ENCODE measurements at places on chromosomes 5 and 9.

DNA sequence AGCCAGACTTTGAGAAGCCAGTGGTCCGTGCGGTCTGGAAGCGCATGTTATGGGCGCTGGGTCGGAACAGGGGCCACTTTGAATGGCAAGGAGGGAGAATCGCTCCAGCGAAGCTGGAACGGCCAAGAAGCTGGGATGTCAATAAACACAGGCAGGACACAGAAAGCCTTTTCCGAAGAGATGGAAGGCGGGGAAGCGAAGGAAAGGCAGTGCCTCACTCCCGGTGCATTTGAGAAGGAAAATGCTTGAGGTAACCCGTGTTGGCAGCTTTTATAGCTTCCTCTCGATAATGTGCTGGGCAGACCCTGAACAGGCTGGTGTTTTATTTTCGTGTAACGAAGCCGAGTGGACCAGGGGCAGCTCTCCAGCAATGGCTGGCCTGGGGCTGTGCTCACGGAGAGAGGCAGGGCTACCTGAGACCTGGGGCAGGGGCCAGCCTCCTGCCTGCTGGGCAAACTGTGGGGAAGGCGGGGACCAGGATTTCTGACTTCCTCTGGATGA is 84.2 kb upstream of the SPRY4 start:
- DNase-seq: no peak

DNA sequence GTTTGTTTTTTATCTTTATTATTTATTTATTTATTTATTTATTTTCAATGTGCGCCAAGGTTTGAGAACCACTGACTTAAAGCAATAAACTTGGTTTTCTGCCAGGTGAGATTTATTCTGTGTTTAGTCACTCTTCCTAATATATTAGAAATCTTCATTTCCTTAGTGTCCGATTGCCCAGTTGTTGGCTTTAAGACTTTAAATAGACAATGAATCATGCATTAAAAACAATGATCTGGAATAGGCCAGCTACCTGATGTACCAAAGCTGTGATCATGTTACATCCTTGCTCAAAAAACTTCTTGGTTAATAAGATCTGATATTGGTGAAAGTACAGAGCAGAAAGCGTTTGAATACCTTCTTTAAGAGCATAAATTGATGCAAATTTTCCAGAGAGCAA is 52.1 kb upstream of the ERBIN start:
- no peak for DNase-seq

GRCh38 chr5:110335361-110336066 is 391.0 kb downstream of the TMEM232 start:
- no peak for DNase-seq

DNA sequence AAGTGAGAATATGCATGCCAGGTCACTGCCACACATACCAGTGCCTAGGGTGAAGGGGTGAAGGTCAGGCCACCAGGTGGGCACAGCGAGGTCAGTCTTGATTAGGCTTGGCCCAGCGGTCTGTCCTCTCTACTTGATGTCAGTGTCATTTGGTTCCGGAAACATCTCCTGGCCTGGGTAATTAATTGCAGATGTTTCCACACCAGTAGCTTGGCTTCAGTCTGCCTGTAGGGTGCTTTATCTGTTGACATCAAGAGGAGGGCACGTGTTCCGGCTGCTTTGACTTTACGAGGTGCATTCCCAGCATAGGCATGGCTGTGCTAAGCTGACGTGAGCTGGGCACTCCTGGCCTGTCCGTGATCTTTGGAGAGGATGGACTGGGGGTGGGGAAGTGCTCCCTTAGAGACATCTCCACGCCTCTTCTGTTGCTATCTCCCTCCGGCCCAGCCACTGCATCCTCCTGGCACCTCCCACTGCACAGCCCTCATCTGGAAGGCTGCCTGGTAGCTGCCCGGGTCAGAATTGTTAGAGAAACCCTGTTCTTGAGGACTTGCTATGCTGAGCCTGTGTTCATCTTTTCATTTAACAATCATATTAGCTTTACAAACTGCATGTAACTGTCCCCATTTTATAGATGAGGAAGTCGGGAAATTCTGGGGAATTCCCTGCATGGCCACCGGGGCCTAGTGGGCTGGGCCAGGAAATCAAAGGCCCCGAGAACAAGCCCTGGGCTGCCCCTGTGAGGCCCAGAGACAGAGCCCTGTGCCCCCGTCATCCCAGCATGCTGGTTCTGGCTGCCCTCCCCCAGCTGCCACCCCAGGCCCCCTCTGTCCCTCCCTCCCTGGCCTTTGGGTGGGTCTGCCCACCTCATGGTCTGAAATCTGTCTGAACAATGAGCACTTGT is 29.1 kb downstream of the JADE2 start:
- DNase-seq: no peak

DNA sequence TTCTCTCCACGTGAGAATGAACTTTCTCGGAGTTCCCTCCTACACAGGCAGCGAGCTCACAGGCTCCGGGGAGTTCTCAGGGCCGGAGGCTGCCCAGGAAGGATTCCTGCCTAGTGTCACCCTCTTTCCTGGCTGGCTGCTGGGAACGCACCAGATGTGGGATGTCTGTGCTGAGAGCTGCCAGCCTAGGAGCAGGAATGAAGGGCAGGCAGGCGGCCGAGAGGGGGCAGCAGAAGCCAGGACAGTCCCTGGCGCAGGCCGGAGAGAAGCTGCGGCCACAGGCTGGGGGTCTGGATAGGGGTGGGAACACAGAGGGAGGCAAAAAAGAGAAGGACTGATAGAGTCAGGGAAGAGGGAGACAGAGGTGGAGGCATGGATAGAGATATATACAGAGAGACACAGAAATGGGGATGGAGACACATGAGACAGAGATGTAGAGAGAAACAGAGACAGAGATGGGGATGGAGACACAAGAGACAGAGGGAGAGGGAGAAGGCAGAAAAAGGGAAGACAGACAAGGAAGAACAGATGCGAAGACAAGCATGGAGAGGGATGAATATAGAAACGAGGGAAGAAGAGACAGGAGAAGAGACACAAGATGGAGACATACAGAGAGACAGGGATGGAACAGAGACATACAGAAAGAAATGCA is 25.3 kb upstream of the ENHO start:
- no peak for DNase-seq

- DNase-seq: no peak
Measured at GRCh38 chr5:154325566-154325965, 120.2 kb upstream of the SAP30L start.

DNA sequence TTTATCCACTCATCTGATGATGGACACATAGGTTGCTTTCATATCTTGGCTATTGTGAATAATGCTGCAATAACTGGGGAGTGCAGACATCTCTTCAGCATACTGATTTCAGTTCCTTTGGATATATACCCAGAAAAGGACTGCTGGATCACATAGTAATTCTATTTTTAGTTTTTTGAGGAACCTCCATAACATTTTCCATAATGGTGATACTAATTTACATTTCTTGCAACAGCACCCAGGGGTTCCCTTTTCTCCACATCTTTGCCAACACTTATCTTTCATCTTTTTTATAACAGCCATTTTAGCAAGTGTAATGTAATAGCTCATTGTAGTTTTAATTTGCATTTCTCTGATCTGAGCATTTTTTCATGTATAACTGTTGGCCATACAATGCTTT is 34.1 kb upstream of the NR4A3 start:
- no peak for DNase-seq

- no peak for DNase-seq
Measured at GRCh38 chr9:8651846-8652215, 852.3 kb upstream of the DMAC1 start.
